Activated T-cell treated with anti-CD3 and anti-CD28 coated beads for 1 hour (primary cell): ENCODE measurements at places on chromosomes 1 and 21.

DNA sequence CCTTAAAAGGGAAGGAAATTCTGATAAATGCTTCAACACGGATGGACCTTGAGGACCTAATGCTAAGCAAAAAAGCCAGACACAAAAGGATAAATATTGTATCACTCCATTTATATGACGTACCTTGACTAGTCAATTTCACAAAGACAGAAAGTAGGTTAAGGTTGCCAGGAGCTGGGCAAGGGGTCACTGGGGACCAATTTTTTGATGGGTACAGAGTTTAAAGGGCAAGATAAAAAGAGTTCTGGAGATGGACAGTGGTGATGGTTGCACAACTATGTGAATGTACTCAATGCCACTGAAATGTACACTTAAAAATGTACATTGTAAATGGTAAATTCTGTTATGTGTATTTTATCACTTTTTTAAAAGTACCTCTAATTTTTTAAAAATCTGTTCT is 32.1 kb upstream of the SLAMF9 start:
- DNase-seq, result no peak

- DNase-seq, result no peak
Observed at GRCh38 chr1:21779613-21780521, 3.1 kb downstream of the USP48 start.

GRCh38 chr1:9787702-9788101 is 36.1 kb downstream of the CLSTN1 start:
- peak; percentile 19 for DNase-seq

DNA sequence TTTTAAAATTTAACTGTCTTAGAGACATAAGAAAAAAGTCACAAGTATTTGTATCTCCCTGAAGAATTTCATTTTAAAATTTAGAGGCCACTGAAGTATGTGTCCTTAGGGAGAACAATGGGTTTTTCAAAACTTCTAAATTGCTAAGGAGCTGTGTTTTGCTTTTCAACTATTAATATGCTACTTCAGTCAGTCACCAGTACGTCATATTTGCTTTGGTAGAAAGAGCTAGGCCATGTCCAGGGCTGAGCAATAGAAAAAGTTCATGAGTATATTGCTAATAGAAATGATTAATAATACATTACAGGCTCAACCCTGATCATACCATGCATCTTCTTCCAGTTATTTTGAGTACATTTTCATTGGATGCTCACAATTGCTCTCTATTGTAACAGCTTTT is 1.7 kb upstream of the SGIP1 start:
- no peak for DNase-seq

DNA sequence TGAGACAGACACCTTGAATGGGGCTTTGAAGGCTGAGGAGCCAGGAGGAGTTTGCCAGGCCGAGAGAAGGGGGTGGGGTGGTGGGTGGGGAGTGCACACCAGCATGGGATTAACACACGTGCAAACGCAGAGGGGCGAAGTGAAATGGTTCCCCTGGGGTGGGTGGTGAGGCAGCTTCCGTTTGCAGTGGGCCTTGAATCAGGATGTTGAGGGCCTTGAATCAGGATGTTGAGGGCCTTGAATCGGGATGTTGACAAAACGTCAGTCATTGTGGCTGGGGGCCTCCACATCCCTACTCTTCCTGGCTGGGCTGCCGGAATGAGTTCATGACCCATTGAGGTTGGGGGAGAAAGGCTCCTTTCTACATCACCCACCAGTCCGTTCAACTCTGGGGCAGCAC is 16.6 kb downstream of the LDLRAP1 start:
- no peak for DNase-seq

- no peak for DNase-seq
Observed at GRCh38 chr1:29623501-29623900, 387.2 kb downstream of the PTPRU start.

DNA sequence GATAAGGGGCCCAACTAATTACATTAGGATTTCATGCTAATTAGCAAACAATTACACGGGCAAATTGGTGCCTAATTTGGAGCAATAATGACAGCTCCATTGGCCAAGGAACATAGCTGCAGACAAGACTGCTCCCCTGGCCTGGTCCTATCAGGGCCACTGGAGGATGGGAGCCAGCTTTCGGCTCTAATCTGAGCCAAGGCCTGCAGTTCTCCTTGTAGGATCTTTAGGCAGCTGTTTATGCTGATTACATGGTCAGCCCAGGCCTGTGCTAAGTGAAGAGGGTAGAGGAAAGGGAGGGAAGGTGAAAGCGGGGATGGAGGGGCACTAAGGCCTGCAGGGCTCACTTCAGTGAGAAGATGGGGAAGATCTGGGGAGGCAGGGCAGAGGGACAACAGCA is 12.4 kb upstream of the ADGRB2 start:
- no peak for DNase-seq

GRCh38 chr21:14591882-14592281 is 45.8 kb upstream of the SAMSN1 start:
- DNase-seq, result no peak

DNA sequence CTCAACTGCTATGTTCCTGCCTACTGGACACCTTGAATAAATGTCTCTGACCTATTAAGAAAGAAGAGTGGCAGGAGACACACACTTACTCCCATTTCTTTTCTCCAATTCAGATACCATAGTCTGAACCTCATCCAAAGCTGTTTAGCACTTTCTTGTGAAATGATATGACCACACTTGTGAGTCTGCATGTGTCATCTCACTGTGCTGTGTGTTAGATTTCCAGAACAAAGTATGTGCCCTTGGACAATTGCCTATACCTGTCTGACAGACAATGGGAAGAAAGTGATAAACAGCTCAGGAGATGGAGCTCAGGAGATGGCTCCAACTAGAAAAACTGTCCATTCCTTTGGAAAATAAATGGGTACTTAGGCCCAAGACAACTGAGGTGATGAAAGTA is 48.4 kb downstream of the USP48 start:
- DNase-seq, result no peak

DNA sequence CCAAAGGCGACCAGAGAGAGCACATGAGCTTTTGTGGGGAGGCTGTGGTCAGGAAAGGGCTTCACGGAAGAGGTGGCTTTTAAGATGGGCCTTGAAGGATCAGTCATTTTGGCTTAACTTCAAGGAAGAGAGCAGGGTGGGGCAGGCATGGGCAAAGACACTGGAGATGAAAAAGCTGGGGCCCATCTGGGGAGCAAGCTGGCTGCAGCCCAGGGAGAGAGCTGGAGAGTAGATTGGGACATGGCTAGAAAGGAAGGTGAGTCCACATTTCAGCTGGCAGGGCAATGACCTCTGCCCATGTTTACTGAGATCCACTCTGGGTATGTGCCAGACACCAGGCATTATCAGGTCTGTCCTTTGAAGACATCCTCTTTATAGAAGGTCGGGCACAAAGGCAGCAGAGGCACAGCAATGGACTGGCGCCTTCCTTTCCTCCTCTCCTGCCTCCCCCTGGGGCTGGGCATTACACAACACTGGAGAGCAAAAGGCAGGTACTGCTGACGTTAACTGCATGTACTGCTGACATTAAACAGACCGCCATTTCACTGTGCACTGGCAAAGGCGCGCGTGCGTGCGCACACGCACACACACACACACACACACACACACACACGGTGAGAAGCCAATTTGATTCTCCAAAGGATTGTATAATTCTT is 2.2 kb upstream of the UBXN10 start:
- no peak for DNase-seq

DNA sequence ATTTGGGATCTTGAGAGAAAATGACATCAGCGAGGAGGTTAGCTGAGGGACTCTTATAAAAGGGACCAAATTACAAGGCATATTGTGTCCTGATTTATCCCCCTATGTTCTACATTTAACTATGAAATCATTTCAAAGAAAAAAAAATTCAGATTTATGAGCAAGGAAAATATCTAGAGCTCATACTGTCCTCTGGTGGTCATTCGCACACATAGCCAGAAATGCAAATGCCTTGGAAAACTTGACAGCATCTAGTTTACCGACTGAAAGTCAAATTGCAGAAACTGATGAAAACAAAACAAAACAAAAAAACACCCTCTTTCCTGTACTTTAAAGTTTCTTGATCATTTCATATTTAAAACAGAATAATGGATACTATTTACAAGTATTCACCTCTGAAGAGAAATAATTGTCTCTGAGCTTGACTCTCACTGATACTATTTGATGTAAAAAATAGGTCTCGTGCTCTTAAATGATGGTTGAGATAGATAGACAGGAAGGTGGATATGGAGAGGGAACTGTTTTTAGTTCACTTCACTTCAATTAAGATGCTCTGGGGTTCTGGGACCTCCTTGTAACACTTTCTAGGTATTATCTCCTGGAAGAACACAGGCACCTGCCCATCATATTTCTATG is 253.8 kb downstream of the PCP4 start:
- no peak for DNase-seq

DNA sequence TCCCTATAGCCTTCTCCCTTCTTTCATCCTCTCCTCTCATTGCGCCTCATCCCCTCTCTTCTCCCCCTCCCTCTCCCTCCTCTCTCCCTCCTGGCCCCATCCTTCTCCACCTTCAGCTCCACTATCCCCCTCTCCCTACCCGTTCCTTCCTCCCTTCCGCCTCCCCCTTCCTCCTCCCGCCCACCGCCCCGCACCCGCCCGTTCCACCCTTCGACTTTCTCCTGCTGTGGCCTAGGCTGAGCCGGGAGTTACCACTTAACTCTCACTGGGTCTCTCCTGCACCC is 1.6 kb downstream of the NPR1 start:
- no peak for DNase-seq

DNA sequence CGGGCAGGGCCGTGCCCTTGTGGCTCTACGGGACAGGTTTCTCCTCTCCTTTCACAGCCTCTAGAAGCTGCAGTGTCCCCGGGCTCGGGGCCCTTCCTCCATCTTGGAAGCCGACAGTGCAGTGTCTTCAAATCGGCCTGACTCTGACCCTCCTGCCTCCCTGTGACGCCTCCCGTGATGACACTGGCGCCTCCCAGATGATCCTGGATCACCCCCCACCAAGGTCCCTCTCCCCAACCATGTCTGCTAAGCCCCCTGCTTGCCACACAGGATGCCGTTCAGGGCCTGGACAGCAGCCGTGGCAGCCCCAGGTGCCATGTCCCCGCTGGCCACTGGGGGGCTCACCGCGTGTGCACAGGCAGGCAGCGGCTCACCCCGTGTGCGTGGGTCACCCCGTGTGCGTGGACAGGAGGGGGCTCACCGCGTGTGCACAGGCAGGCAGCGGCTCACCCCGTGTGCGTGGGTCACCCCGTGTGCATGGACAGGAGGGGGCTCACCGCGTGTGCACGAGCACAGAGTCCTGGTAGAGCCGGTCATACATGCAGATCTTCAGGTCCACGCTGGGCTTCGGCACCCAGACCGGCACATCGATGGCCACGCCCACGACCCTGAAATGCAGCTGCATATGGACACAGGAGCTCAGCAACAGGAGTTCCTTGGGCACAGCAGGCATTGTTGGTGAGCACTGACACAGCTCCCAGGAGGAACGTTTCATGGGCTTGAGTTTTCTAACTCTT is 24.9 kb upstream of the TMEM52 start:
- peak; percentile 55 for DNase-seq

- DNase-seq, result no peak
Observed at GRCh38 chr1:204706838-204707509, 21.4 kb upstream of the LRRN2 start.

GRCh38 chr1:68703921-68704354 is 207.1 kb upstream of the DEPDC1 start:
- no peak for DNase-seq

- no peak for DNase-seq
Observed at GRCh38 chr1:60388092-60388987, 314.8 kb upstream of the C1orf87 start.

DNA sequence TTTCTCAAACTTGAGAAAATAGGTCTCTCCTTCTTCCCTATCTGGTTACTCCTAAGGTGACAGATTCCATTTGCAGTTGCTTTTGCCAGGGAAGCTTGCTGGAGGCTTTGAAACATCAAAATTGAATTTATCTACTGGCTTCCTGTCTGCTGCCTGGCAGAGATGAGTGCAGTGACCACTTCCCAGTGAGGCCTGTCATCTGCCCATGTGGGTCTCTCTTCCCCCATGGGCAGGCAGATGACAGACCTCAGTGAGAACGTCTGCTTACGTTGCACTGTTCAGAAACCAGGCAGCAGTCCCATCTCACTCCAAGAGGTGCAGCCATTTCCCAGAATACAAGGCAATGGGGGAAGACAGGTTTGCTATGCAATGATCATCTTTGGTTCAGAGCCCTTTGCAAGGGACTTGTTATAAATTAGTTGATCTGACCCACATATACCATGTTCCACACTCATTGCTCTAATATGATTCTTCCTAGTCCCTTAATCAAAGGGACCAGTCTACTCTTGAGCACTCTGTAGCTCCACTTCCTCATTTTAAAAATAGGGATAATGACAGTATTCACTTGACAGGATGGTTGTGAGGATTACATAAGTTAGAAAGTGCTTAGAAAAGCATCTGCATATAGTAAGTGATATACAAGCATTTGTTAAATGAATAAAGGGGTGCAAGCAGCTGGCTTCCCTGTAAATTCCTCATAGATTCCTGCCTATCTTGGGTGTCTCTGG is 10.6 kb downstream of the PGBD5 start:
- no peak for DNase-seq

- DNase-seq, result no peak
Observed at GRCh38 chr1:1149416-1149815, 24.3 kb upstream of the TTLL10 start.

DNA sequence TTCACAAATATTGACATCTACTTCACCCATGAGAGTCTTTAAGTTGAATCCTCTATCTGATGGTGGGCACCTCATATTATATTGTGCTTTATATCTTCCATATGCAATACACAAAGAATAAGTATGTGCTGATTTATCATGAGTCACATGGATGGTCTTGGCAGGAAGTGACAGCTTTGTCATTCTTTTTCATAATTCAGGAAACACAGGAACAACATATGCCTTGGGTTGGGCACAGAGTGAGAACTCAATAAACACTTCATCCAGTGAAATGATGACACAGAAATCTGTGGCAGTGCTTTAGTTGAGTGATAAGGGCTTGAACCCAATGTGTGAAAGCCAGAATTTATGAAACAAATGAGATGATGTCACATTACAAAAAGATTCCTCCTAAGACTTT is 41.2 kb downstream of the GADD45A start:
- no peak for DNase-seq

DNA sequence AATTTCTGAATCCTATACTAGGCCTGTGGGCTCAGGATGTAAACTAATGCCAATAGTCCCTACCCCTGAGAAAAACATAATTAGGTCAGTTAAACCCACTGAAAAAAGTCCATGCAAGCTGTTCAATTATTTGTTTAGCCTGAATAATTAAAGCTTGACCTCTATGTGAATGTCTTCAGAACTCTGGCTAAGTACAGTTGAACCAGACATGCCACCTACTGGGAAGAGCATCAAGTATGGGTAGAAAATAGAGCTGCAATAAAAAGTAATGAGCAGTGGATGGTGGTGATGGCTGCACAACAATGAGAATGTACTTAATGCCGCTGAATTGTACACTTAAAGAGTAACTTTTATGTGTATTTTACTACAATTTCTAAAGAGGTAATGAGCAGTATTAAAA is 23.6 kb upstream of the SLC19A2 start:
- no peak for DNase-seq

- no peak for DNase-seq
Observed at GRCh38 chr1:23719162-23719820, 24.0 kb upstream of the ELOA start.
